Small intestine (tissue), 16 donors: ENCODE measurements at places on chromosomes 2 and 18. TPM values are rescaled to one million over a fixed set of nuclear protein-coding genes. Genes with fewer than 3 reads are reported as not detected.
A peak's percentile ranks its signal among the peaks of the same experiment; 100 is the strongest.

DNA sequence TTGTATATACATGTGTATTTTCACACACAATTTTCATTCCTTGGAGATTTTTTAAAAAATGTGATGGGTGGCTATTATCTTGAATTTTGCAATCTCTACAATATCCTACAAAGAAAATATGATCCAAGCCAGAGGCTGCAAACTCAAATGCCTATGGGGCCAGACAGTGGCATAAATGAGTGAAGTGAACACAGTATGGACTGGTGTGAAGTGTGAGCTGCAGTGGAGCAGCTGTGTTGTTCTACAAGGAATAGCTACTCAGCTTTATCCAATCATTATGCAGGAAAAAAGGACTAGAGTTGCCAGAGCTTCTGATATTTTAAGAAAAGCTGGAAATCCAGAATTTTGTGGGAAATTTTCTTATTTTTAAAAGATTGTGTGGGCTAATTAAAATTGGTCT is 62.1 kb downstream of the ARHGEF33 start:
- no peak overlapping the region for H3K27ac ChIP-seq
- no peaks in the 10 kb centered on the region for H3K36me3 ChIP-seq
- no peaks in the 10 kb centered on the region for H3K27me3 ChIP-seq

- H3K4me3 ChIP-seq, result no peak overlapping the region
- no peaks in the 10 kb centered on the region for H3K36me3 ChIP-seq
- no peak overlapping the region for H3K27ac ChIP-seq
- no peaks in the 10 kb centered on the region for H3K27me3 ChIP-seq
- peak; percentile 7 for DNase-seq
Measured at GRCh38 chr2:117232305-117232704, 582.2 kb upstream of the DDX18 start.

- no peak for DNase-seq
- H3K27ac ChIP-seq, result peak overlapping the region; percentile 40
- H3K4me1 ChIP-seq, result no peaks in the 10 kb centered on the region
- no peaks in the 10 kb centered on the region for H3K36me3 ChIP-seq
- H3K27me3 ChIP-seq, result peaks cover 5% of the 10 kb centered on the region
Measured at GRCh38 chr2:176178757-176179295, 9.6 kb upstream of the HOXD1 start.

DNA sequence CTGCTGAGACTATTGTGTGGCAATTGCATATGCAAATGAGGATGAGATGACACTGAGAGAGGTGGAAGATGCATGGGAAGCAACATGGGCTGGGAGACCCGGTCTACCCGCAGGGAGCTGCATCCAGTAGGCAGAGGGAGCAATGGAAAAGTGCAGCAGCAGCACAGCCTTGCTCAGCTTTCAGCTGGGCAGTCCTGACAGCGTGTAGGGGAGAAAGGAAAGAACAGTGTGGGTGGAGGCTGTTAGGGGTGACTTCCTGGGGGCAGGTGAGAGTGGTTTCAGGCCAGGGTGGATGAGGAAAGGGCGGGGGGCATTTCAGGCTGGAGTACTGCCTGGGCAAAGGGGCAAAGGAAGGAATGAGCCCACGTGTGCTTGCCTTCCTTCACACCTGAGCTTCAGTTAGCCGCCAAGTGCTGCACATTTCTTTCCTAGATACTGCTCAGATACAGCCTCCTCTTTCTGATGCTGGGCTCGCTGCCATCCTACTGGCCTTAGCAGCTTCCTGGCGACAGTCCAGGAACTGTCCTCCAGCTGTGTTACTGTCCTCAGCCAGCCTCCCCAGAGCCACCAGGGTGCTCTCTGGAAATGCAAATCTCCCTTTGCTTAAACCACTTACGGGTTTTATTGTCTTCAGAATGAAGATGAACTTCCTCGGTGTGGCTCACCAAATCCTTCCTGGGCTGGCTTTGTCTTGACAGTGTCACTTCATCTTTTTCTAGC is 276.3 kb downstream of the TSN start:
- H3K36me3 ChIP-seq, result no peaks in the 10 kb centered on the region
- H3K4me1 ChIP-seq, result no peaks in the 10 kb centered on the region
- no peak overlapping the region for H3K4me3 ChIP-seq
- no peak for DNase-seq
- H3K27ac ChIP-seq, result no peak overlapping the region

DNA sequence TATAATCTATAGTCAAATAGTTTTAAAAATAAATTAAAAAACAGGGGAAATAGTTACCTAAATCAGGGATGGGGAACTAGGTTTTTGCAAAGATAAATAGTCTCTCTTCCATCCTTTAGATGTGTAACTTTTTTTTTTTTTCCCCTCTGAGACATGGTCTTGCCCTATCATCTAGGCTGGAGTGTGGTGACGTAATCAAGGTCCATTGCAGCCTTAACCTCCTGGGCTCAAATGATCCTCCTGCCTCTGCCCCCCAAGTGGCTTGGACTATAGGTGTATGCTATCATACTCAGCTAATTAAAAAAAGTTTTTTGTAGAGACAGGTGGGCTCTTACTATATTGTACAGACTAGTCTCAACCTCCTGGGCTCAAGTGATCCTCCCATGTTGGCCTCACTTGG is 316.5 kb downstream of the CCDC85A start:
- H3K27me3 ChIP-seq, result no peaks in the 10 kb centered on the region
- H3K27ac ChIP-seq, result no peak overlapping the region
- H3K36me3 ChIP-seq, result no peaks in the 10 kb centered on the region

- H3K4me3 ChIP-seq, result no peak overlapping the region
- no peaks in the 10 kb centered on the region for H3K27me3 ChIP-seq
- no peaks in the 10 kb centered on the region for H3K4me1 ChIP-seq
Measured at GRCh38 chr2:64369706-64370105, 84.3 kb upstream of the LGALSL start.

DNA sequence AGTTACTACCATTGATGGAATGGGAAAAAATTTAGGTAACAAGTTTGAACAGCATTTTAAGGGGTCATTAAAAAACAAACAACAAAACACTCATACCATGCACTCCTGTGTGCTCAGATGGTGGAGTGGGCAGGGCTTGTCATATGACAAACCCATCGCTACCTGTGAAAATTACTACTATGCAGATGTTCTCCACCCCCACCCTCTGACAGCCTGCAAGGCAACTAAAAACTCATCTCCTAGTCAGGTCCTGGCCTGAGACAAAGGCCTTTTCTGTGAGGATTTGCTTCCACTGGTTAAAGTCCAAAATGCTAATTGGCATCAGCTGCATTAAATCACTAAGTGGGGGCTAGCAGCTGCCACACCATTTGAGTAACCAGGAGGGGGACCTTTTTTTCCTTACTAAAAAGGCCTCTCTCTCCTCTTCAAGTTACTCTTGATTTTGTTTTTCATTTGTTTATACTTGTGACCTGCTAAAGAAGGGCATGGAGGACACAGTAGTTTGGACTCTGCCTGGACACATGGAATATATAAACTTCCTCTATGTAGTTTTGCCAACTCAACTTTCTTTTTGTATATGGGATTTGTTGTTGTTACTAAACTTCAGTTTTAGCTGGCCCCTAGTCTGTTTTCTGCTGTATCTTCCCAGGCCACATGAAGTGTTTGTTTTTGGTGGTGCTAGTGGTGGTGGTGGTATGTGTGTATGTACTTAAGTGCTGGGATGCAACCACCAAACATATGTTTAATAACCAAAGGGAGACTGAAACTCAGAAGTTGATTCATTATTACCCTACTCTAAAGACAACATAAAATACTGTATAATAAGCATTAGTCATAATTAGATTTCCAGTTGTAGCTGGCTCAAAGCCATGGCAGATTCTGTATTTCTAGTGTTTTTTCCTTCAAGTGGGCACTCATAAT is 121.3 kb downstream of the MAP4K4 start:
- peak; percentile 26 for DNase-seq
- no peaks in the 10 kb centered on the region for H3K36me3 ChIP-seq
- H3K4me3 ChIP-seq, result no peak overlapping the region
- peaks cover 13% of the 10 kb centered on the region for H3K4me1 ChIP-seq
- H3K27me3 ChIP-seq, result no peaks in the 10 kb centered on the region
- no peak overlapping the region for H3K27ac ChIP-seq

- no peaks in the 10 kb centered on the region for H3K27me3 ChIP-seq
- H3K36me3 ChIP-seq, result no peaks in the 10 kb centered on the region
- no peak overlapping the region for H3K27ac ChIP-seq
- H3K4me3 ChIP-seq, result no peak overlapping the region
- DNase-seq, result no peak
Measured at GRCh38 chr18:25284861-25285550, 67.0 kb downstream of the ZNF521 start.

DNA sequence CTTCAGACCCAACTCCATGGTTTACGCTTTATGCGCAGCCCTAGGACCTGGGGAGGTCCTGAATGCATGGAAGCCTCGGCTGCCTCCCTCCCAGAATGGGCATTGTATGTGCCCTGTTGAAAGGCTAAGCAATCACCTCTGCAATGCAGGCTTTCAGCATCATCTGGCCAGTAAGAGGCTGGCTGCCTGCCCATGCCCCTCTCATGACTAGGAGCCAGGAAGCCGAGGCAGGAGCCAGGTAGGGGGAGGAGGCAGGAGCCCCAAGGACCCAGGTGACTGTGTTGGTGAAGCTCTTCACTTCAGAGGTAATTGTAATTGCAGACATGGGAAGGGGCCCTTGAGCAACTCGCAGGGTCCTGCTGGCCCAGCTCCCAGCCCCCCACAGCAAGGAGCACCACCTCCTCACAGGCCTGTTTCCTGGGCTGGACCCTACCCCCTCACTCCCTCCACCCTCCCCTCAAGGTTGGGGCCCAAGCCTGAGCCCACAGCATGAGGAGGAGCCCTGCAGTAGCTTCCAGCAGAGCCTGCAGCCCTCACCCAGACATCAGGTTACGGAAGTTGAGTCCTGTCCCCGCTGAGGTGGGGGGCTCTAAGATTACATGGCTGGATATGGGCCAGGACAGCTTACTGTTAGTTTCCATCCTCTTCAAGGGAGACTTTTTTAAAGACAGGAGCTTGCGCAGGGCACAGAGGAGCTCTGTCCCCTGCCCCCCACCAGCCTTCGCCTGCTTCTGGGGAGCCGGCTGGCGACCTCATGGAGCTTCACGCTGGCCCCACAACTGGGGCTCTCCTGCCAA is 21.9 kb downstream of the CRACDL start:
- H3K36me3 ChIP-seq, result no peaks in the 10 kb centered on the region
- no peak overlapping the region for H3K27ac ChIP-seq
- H3K4me3 ChIP-seq, result no peak overlapping the region
- H3K4me1 ChIP-seq, result no peaks in the 10 kb centered on the region
- H3K27me3 ChIP-seq, result no peaks in the 10 kb centered on the region

DNA sequence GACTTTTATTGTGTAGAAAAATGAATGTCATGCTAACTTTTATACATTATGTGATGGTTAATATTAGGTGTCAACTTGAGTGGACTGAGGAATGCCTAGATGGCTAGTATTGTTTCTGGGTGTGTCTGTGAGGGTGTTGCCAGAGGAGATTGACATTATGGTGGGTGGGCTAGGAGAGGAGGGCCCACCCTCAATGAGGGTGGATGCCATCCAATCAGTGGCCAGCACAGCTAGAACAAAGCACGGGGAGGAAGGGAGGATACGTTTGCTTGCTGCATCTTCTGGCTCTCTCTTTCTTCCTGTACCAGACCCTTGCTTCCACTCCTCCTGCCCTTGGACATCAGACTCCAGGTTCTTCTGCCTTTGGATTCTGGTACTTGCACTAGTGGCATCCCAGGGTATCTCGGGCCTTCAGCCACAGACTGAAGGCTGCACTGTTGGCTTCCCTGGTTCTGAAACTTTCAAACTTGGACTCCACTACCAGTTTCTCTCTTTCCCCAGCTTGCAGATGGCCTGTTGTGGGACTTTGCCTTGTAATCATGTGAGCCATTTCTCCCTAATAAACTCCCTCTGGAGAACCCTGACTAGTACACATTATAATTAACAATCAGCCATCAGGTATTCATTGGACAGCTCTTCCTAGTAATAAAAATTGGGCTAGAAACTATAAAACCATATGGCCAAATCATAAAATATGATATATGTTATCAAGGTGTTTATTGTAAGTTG is 31.7 kb upstream of the ZCCHC2 start:
- peak; percentile 66 for DNase-seq
- H3K4me3 ChIP-seq, result no peak overlapping the region
- H3K36me3 ChIP-seq, result no peaks in the 10 kb centered on the region
- H3K27ac ChIP-seq, result no peak overlapping the region
- H3K27me3 ChIP-seq, result no peaks in the 10 kb centered on the region

DNA sequence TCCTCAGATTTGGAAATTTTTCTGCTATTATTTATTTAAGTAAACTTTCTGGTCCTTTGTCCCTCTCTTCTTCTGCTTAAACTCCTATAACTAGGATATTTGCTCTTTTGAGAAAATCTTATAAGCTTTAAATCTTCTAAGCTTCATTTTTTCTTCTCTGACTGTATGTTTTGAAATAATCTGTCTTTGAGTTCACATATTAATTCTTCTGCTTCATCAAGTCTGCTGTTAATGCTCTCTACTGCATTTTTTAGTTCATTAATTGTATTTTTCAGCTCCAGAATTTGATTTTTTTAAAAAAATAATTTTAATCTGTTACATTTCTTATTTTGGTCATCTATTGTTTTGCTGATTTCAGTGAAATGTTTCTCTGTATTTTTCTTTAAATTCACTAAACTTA is 28.9 kb downstream of the ICA1L start:
- no peak for DNase-seq
- H3K4me1 ChIP-seq, result no peaks in the 10 kb centered on the region
- H3K27ac ChIP-seq, result no peak overlapping the region
- no peak overlapping the region for H3K4me3 ChIP-seq

- no peak for DNase-seq
- no peaks in the 10 kb centered on the region for H3K4me1 ChIP-seq
- no peak overlapping the region for H3K27ac ChIP-seq
- no peaks in the 10 kb centered on the region for H3K36me3 ChIP-seq
- no peak overlapping the region for H3K4me3 ChIP-seq
Measured at GRCh38 chr2:40317046-40317445, 134.8 kb downstream of the SLC8A1 start.

GRCh38 chr2:46495231-46496030 is 16.1 kb downstream of the TMEM247 start:
- no peaks in the 10 kb centered on the region for H3K36me3 ChIP-seq
- H3K4me3 ChIP-seq, result no peak overlapping the region
- peaks cover 19% of the 10 kb centered on the region for H3K27me3 ChIP-seq
- no peak for DNase-seq
- peaks cover 3% of the 10 kb centered on the region for H3K4me1 ChIP-seq

GRCh38 chr2:177383935-177384334 is 8.6 kb upstream of the AGPS start:
- H3K27me3 ChIP-seq, result no peaks in the 10 kb centered on the region
- no peak overlapping the region for H3K4me3 ChIP-seq
- H3K4me1 ChIP-seq, result no peaks in the 10 kb centered on the region
- DNase-seq, result no peak

DNA sequence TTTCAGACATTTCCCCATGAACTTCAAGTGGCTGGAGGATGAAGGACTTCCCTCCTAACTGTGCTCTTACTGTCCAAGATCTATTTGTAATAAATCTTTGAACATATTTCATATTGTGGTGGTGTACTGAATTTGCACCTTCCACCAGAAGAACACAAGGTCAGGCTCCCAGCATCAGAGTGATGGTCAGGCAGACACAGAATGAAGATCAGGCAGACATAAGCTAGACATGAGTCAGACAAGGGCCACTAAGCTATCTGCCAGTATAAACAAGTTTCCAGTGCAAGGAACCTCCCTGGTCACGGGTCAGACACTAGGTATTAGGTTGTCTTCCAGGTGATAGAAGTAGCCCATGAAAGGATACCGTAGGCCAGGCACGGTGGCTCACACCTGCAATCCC is 20.0 kb downstream of the AQP12B start:
- no peaks in the 10 kb centered on the region for H3K36me3 ChIP-seq
- H3K27me3 ChIP-seq, result no peaks in the 10 kb centered on the region
- no peak overlapping the region for H3K4me3 ChIP-seq
- DNase-seq, result no peak

C2orf66 gene
- polyA plus RNA-seq, result not detected

ZNF804A gene
- polyA plus RNA-seq, result 0.57 TPM

SGPP2 gene
- 4.6 TPM for polyA plus RNA-seq

EFEMP1 gene
- 0.89 TPM for polyA plus RNA-seq

HRH4 gene
- not detected for polyA plus RNA-seq

FHOD3 gene
- 1.9 TPM for polyA plus RNA-seq

SERPINB2 gene
- polyA plus RNA-seq, result 0.03 TPM

MLPH gene
- polyA plus RNA-seq, result 52.0 TPM

CNTNAP5 gene
- not detected for polyA plus RNA-seq

PTRHD1 gene
- polyA plus RNA-seq, result 42.9 TPM
